ENCODE measurements at places on chromosomes 4 and X. TPM values are rescaled to one million over a fixed set of nuclear protein-coding genes. Genes with fewer than 3 reads are reported as not detected.

AMOT gene
- 0.69 TPM for total RNA-seq

GRCh38 chr4:95091272-95091671 lies 333.5 kb downstream of the BMPR1B start:
- H3K4me1 ChIP-seq, result no peaks in the 10 kb centered on the region
- H3K27me3 ChIP-seq, result peaks cover 1% of the 10 kb centered on the region
- H3K27ac ChIP-seq, result no peak overlapping the region
- no peak for DNase-seq

DNA sequence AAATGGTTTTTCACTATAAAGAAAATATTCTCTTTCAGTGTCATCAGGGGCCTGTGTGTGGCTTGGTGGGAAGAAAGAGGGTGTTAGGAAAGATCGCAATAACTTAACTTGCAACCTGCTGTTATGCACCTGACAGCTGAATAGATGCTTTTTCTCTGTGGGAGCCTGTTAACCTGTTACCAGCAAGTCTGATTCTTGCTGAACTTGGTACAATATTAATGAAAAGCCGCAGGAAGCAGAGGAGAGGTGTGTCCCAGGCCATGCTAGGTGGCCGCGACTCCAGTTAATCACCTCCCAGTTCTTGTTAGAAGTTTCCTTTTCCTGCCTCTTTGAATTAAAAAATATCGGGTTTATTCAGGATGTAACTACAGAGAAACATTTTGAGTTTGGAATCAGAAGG lies 494.8 kb upstream of the AGA start:
- H3K4me1 ChIP-seq, result no peaks in the 10 kb centered on the region
- no peaks in the 10 kb centered on the region for H3K36me3 ChIP-seq
- H3K4me3 ChIP-seq, result no peak overlapping the region

GRCh38 chrX:111338095-111338698 lies 67.9 kb upstream of the CAPN6 start:
- no peak overlapping the region for H3K4me3 ChIP-seq
- no peaks in the 10 kb centered on the region for H3K4me1 ChIP-seq
- DNase-seq, result no peak
- no peaks in the 10 kb centered on the region for H3K27me3 ChIP-seq

DNA sequence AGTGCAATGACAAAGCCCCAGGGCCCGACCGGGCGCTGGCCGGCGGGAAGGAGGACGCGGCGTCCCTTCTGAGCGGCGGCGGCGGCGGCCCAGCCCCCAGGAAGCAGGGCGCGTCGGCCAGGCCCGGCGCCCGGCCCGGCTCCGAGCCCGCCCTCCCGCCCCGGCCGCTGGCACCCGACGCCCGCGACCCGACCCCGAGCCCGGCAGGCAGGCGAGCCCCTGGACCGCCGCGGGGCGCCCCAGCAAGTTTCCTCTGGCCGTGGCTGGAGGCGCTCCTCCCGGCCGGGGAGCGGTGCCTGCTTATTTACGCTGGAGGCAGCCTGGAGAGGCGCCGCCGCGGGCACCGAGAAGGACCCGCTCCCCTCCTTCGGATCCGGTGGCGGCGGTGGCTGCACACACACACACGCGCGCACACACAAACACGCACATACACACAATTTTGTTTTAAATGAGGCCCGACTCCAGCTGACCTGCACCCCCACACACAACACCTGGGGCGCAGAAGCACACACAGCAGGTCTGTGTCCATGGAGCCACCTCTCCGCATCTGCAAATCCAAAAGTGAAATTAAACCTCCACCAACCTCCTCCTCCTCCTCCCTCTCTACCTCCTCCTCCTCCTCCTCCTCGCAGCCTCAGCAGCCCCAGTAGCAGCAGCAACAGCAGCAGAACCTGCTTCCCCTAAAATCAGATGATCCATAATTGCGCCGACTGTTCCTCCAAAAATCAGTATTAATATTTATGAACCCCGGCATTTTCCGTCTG lies 669 bp downstream of the IRF2 start:
- H3K4me1 ChIP-seq, result peaks cover 52% of the 10 kb centered on the region
- H3K27ac ChIP-seq, result peak overlapping the region; percentile 98
- no peaks in the 10 kb centered on the region for H3K27me3 ChIP-seq
- H3K4me3 ChIP-seq, result peak overlapping the region; percentile 99

DNA sequence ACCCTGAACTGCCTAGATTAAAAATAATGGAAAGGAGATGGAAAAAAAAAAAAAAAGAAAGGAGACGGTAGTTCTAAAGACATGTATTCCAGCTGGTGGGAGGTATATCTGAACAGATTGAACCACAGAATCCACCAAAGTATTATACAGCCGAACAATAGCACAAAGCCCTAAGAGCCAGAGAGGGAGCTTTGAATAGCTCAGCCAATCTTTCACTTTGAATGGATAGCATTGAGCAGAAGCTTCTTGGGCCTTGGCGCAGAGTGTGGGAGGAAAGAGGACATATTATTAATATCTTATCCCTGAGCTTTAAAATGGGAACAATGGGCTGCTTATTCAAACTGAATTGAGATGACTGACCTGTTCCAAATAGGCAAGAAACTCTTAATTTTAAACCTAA lies 147.8 kb upstream of the PAQR3 start:
- no peak overlapping the region for H3K27ac ChIP-seq
- H3K4me3 ChIP-seq, result no peak overlapping the region
- H3K27me3 ChIP-seq, result no peaks in the 10 kb centered on the region
- H3K36me3 ChIP-seq, result no peaks in the 10 kb centered on the region

GRCh38 chr4:86401826-86402225 lies 42.0 kb upstream of the MAPK10 start:
- H3K4me3 ChIP-seq, result no peak overlapping the region
- no peaks in the 10 kb centered on the region for H3K36me3 ChIP-seq
- no peaks in the 10 kb centered on the region for H3K4me1 ChIP-seq
- no peak overlapping the region for H3K27ac ChIP-seq
- H3K27me3 ChIP-seq, result peaks cover 2% of the 10 kb centered on the region
- DNase-seq, result no peak

DNA sequence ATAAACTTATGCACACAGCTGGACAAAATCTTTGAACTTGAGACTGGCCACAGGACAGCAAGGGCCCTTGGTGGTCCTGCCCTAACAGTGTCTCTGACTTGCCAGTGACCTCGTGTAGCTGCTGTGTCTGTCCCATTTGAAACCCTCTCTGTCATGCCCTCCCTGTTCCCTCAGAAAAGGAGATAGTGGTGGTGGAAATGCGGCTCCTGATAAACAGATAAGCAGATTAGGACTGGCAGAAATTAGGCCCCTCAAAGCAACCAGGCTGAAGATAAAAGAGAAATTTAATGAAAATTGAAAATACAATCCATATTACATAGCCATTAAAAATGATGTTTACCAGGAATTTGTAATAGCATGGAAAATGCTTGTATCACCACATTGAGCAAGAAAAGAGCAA lies 136.6 kb upstream of the ATP6AP2 start:
- H3K27me3 ChIP-seq, result peaks cover 4% of the 10 kb centered on the region
- no peak overlapping the region for H3K4me3 ChIP-seq
- no peak overlapping the region for H3K27ac ChIP-seq
- peaks cover 8% of the 10 kb centered on the region for H3K4me1 ChIP-seq
- no peaks in the 10 kb centered on the region for H3K36me3 ChIP-seq

ADH1A gene
- not detected for total RNA-seq

DNA sequence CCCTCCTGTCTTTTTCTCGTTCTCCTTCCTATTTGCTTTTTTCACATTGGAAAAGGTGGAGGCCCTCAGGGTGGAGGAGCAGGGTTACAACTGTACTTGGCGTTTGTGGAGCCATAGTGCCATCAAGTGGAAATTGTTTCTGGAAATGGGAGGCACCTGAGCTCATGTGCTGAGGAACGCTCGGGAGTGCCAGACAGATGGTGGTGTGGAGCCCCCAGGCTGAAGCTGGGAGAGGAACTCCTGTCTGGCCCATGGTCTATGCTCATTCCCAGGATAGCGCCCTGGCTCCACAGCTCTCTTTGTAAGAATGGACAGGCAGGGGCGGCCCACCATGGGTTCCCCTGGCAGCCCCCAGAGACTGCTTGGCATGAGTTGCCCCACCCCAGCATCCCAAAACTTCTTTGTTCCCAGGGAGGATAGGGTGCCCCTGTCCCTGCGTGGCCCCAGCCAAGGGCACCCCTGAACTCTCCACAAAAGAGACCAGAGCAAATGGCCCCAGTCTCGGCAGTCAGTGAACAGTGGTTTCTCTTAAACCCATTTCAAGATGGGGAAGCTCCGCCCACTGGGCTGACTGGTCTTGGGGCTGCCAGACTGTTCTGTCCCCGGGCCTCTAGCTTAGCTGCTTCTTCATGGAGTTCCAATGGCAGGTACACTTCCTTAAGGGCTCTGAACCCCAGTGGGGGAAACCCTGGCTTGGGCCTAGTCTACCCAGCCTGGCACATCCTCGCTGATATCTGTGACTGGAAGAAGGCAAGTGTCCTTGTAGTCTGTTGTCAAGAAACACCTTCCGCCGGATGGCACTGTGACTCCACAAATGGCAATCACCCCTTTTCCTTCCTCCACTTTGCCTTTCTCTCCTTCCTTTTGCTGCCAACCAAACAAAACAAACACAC lies 70.1 kb downstream of the NBDY start:
- H3K4me3 ChIP-seq, result peak overlapping the region; percentile 28
- peak; percentile 43 for DNase-seq
- H3K36me3 ChIP-seq, result peaks cover 18% of the 10 kb centered on the region
- peak overlapping the region; percentile 94 for H3K27ac ChIP-seq
- peaks cover 62% of the 10 kb centered on the region for H3K4me1 ChIP-seq

DNA sequence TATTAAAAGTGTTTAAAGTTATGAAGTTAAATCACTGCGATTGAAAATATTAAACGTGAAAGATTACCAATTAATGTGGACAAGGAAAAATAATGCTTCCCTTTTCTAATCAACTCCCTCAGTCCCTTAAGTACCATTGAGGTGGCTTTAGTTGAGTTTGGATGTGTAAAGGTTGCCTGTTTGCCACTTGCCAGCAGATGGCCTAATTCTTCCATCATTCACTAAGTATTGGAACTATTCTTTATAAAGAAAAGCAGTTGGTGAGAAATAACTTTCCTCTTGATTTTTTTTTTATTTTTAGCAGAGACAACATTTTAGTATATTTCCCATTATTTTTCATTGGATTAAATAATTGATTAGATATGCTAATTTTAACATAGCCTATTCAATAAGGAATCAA lies 295.9 kb upstream of the TACR3 start:
- no peaks in the 10 kb centered on the region for H3K27me3 ChIP-seq
- no peak overlapping the region for H3K27ac ChIP-seq
- no peak overlapping the region for H3K4me3 ChIP-seq

DNA sequence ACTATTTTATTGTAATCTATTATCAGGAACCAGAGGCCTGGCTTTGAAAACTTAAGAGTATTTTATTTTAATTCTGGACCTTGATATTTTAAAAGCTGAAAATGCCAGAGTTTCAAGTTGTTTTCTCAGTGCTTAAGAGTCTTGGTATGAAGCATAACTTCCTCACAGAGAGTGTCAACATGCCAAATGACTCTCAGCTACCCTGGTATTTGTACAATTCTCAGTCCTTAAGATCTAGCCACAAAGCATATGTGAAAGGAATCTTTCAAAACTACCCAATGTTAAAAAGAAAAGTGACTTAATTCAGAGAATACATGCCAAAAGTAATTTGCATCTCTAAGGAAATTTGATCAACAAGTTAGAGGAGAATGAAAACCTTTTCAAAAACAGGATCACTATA lies 171.9 kb downstream of the DKK2 start:
- H3K4me1 ChIP-seq, result no peaks in the 10 kb centered on the region
- no peaks in the 10 kb centered on the region for H3K27me3 ChIP-seq
- H3K27ac ChIP-seq, result no peak overlapping the region

DNA sequence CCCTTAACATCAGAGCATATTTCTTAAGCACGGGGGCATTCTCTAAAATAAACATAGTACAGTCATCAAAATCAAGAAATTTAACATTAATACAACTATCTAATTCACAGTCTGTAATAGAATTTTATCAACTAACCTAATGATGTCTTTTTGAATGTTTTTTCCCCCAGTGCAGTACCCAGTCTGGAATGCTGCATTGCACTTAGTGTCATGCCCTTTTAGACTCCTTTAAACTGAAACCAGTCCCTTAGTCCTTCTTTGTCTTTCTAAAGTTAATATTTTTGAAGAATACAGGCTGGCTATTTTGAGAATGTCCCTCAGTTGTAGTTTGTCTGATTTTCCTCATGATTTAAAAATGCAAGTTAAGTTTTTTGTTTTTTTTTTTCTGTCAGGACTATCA lies 9.5 kb downstream of the ENPEP start:
- H3K4me1 ChIP-seq, result no peaks in the 10 kb centered on the region
- no peak for DNase-seq
- no peak overlapping the region for H3K4me3 ChIP-seq
- no peaks in the 10 kb centered on the region for H3K36me3 ChIP-seq
- no peak overlapping the region for H3K27ac ChIP-seq

RAB41 gene
- not detected for total RNA-seq

DDIT4L gene
- not detected for total RNA-seq

- no peaks in the 10 kb centered on the region for H3K4me1 ChIP-seq
- no peak for DNase-seq
- no peak overlapping the region for H3K27ac ChIP-seq
- peaks cover 1% of the 10 kb centered on the region for H3K36me3 ChIP-seq
Measured at GRCh38 chr4:10944321-10944720, 259.8 kb upstream of the CLNK start.
